ENCODE measurements at places on chromosomes 6 and 20. TPM values are rescaled to one million over a fixed set of nuclear protein-coding genes. Genes with fewer than 3 reads are reported as not detected.

The METTL24 gene
- total RNA-seq = 1.1 TPM

The CALHM4 gene
- total RNA-seq = not detected

The SYCP2 gene
- total RNA-seq = 13.3 TPM

The CLPSL1 gene
- total RNA-seq = not detected

The CDSN gene
- not detected for total RNA-seq

DNA sequence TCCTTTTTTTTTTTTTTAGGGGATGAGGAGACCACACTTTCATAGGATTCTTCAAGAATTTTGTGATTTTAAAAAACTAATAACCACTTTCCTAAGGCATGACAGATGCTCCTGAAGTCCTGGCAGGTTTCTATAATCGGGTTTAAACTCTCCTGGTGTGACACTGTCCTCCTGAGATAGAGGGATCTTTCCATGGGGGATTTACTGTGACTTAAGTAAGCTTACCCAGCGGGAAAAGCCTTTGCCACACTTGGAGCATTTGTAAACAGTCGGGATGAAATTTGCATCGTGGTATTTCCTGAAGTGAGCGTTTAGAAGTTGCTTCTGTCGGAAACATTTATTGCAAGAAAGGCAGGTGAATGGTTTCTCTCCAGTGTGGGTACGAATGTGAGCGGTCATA, 16.6 kb downstream of the CTCFL start:
- H3K36me3 ChIP-seq = no peaks in the 10 kb centered on the region
- no peak for DNase-seq
- no peaks in the 10 kb centered on the region for H3K27me3 ChIP-seq
- no peaks in the 10 kb centered on the region for H3K4me1 ChIP-seq
- H3K4me3 ChIP-seq = no peak overlapping the region

DNA sequence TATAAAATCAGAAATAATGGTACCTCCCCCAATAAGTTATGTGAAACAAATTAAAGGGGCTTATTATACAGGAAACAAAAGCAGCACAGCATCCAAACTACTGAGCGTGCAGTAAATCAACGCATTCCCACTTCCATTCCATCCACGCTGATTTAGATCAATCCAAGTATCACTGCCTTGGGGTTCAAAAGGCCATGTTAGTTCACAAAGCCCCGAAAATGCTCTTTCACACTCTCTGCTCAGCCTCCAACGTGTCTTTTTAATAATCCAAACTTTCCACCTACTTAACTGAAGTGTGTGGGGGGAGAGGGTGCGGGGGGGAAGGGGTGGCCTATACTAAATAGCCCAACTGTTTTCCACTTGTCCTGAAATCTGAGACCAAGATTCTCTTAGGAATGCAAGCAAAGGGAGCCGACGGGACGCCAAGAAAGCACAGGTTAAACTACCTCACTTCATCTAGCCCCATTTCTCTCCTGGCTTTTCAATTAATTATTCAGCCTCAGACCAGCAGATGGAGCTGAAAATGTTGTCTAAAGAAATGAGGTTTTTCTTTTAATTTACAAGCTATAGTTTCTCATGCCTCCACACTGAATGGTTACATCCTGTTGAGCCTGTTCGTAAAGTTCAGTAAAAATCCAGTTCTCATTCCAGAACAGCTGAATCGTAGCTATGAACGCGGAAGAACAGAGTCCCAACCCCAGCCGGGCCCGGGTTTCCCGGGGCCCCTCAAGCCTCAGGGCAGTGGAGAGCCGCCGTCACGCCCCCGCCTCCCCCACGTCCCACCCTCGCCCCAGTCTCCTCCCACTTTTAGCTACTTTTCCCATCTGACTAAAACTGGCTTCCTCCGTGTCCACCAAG, 1.0 kb upstream of the NXT1 start:
- H3K4me1 ChIP-seq = peaks cover 15% of the 10 kb centered on the region
- H3K27ac ChIP-seq = peak overlapping the region; percentile 98
- DNase-seq = peak; percentile 79
- no peaks in the 10 kb centered on the region for H3K27me3 ChIP-seq

DNA sequence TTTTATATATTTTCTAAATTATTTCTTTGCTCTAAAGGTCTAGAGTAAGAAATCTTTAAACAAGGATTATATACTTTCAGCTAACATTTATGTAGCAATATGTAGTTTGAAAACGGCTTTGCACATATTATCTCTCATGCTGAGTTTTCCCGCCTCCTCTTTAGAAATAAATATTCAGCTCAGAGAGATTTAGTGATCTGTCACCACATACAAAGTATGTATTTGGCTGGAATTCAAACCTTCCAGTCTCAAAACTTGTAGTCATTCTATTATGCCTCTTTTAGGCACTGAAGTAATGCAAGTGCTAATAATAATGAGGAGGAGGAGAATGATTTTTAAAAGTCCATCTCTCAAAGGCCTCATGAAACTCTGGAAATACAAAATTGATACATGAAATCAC, 525.0 kb downstream of the GRIK2 start:
- DNase-seq = no peak
- no peak overlapping the region for H3K27ac ChIP-seq
- H3K4me1 ChIP-seq = no peaks in the 10 kb centered on the region

- no peaks in the 10 kb centered on the region for H3K36me3 ChIP-seq
- no peak for DNase-seq
- no peak overlapping the region for H3K27ac ChIP-seq
- no peaks in the 10 kb centered on the region for H3K4me1 ChIP-seq
- no peaks in the 10 kb centered on the region for H3K27me3 ChIP-seq
These were observed 523.4 kb upstream of the BTBD3 start for GRCh38 chr20:11394145-11394833.

GRCh38 chr6:151001387-151002056, 136.0 kb downstream of the MTHFD1L start:
- H3K36me3 ChIP-seq = no peaks in the 10 kb centered on the region
- no peak overlapping the region for H3K4me3 ChIP-seq
- no peak for DNase-seq
- H3K4me1 ChIP-seq = peaks cover 29% of the 10 kb centered on the region
- H3K27me3 ChIP-seq = no peaks in the 10 kb centered on the region
- no peak overlapping the region for H3K27ac ChIP-seq

DNA sequence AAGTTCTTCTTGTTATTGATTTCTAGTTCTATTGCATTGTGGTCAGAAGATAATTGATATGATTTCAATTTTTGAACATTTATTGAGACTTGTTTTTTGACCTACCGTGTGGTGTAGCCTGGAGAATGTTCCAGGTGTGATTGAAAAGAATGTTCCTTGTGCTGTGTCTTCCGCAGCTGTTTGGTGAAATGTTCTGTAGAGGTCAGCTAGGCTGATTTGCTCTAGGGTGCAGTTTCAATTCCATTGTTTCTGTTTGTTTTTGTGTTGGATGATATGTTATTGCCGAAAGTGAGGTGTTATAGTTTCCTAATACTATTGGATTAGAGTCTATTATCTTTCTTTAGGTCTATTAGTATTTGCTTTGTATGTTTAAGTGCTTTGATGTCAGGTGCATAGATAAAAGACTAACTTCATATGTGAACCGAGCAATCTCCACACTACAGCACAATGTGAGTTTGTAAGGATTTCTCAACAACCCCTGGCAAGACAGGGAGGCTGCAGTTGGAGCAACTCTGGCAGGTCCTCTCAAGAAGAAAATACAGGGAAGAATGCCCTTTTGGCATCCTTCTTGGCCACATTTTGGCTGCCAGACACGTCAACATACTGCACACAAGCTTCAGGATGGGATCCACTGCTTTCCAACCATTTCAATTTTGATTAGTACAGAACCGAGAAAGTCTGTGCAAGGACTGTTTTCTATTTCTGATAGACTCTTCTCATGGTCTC, 320.7 kb downstream of the RNF144B start:
- no peaks in the 10 kb centered on the region for H3K4me1 ChIP-seq
- DNase-seq = no peak

DNA sequence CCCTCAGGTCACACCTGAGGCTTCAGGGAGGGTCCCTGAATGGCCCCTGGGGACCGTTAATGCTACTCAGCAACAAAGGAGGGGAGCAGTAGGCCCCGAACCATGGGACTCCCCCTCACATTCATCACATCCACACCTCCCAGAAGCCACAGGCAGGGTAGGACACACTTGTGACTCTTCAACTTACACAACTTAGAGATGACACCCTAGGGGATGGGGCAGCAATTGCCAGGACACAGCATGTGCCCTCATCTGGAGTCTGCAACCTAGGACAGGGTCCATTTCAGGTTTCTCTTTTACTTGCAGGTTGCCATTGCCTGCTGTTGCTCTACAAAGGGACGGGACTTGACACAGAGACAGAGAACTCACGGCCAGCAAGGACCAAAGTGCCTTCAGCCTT, 770 bp downstream of the ULBP3 start:
- peaks cover 10% of the 10 kb centered on the region for H3K4me1 ChIP-seq
- H3K4me3 ChIP-seq = no peak overlapping the region
- no peak for DNase-seq
- H3K27ac ChIP-seq = no peak overlapping the region
- no peaks in the 10 kb centered on the region for H3K27me3 ChIP-seq

- no peak for DNase-seq
- no peak overlapping the region for H3K27ac ChIP-seq
- H3K27me3 ChIP-seq = no peaks in the 10 kb centered on the region
- peaks cover 47% of the 10 kb centered on the region for H3K4me1 ChIP-seq
- H3K36me3 ChIP-seq = no peaks in the 10 kb centered on the region
- H3K4me3 ChIP-seq = no peak overlapping the region
These were observed 87.5 kb downstream of the PREX1 start for GRCh38 chr20:48740292-48740649.

DNA sequence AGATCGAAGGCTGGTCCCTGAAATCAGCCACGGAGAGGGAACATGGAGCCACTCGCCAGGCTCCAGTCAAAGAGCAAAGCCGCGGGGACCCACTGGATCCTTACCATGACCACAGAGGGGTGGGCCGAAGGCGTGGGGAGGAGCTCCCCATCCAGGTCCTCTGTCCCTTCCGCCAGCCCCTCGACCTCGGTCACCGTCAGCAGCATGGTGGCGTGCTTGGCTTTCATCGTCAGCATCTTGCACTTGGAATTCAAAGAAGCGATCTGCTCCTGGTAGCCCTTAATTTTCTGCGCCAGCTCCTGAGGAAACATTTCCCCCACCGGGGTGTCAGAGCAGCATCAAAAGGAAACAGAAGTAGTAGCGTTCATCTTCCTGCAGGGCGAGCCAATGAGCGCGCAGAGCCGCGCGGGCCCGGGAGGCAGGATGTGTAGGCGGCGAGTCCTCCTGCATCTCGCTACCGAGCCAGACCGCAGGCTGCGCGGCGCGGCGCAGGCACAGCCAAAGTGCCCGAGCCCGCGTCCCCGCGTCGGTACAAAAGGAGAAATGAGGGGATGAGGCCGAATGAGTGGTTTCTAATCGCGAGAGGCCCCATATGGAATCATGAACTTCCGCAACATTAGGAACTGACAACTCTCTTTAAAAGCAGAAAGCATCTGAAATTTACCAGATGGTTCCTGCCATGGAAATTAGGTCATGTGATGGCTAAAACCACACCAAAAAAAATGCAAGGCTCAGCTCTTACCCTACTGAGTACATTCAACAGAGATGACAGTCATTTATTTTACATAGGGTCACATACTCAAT, 335.2 kb downstream of the SYNE1 start:
- H3K4me3 ChIP-seq = peak overlapping the region; percentile 50
- no peaks in the 10 kb centered on the region for H3K27me3 ChIP-seq
- peak overlapping the region; percentile 86 for H3K27ac ChIP-seq
- peaks cover 9% of the 10 kb centered on the region for H3K36me3 ChIP-seq

DNA sequence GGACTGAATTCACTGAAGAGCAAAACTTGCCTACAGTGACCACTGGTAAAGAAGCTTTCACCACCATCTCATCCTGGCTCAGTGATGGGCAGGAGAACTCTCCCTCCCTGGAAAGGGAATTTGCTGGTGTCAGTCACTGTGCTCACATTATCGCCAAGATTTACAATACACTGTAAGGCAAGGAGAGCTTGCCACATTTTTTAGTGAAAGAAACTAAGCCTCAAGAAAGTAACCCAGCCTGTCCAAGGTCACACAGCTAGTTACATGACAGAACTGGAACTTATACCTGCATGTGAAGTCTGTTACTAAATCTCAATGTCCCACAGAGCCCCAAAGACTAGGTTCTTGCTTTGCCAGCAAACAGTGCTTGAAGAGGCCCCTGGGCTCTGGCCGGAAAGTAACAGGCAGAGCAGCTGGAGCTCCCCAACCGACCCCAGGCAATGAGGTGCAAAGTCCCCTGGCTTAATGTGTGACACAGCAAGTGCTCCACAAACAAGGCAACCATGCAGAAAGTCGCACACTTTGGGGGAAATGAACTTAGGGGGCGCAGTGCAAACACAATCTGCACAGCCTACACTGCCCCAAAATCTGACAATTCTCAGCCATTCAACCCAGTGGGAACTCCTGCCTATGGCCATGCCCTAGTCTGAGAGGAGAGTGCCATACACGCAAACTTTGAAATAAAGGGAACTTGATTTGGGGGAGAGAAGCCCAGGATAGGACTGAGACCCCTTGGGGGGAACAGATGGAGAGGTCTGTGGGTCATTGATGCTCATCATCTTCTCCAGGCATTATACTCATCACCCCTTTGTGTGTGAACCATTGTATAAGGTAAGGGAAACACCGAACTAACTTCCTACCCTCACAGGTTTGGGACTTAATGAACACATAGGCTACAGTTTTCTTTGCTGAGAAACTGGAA, 1.9 kb downstream of the BCL2L1 start:
- peaks cover 38% of the 10 kb centered on the region for H3K4me1 ChIP-seq
- H3K36me3 ChIP-seq = peaks cover 12% of the 10 kb centered on the region
- no peaks in the 10 kb centered on the region for H3K27me3 ChIP-seq
- H3K4me3 ChIP-seq = peak overlapping the region; percentile 63
- DNase-seq = no peak
- peak overlapping the region; percentile 99 for H3K27ac ChIP-seq

GRCh38 chr20:41635158-41635557, 17.0 kb upstream of the CHD6 start:
- no peaks in the 10 kb centered on the region for H3K36me3 ChIP-seq
- H3K27me3 ChIP-seq = no peaks in the 10 kb centered on the region
- no peaks in the 10 kb centered on the region for H3K4me1 ChIP-seq
- H3K27ac ChIP-seq = no peak overlapping the region
- no peak overlapping the region for H3K4me3 ChIP-seq

DNA sequence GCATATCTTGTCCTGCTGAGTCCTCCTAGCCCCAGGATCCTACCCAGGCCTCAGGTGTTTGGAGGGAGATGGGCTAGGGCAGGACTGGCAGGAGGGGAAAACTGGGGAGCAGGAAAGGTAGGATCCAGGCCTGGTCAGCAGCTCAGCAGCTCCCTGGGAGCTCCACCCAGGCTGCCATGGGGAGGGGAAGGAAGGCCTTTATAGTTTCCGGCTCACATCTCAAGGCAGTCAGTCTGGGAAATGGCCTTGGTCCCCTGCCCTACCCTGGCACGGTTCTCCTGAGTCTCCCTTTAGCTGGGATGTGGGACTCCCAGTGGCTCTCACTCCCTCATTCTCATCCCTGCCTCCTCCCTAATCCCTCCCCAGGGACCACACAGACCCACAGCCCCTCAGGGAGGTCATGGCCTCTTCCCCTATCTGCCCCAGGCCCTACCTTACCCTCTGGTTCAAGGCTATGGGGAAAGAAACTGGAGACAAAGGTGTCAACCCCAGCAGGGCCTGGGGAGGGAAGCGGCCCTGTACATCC, 1.6 kb downstream of the SLC44A4 start:
- no peaks in the 10 kb centered on the region for H3K27me3 ChIP-seq
- H3K4me1 ChIP-seq = peaks cover 14% of the 10 kb centered on the region
- no peak for DNase-seq
- peak overlapping the region; percentile 77 for H3K27ac ChIP-seq

- no peak overlapping the region for H3K4me3 ChIP-seq
- no peak overlapping the region for H3K27ac ChIP-seq
- DNase-seq = no peak
These were observed 99.2 kb downstream of the MYLK4 start for GRCh38 chr6:2651536-2651935.

- H3K4me1 ChIP-seq = no peaks in the 10 kb centered on the region
- DNase-seq = no peak
- H3K27ac ChIP-seq = no peak overlapping the region
- H3K4me3 ChIP-seq = no peak overlapping the region
- no peaks in the 10 kb centered on the region for H3K27me3 ChIP-seq
These were observed 347.0 kb downstream of the CDH4 start for GRCh38 chr20:61599061-61599531.

All from upper lobe of left lung (tissue), 6 donors.